ENCODE measurements at places on chromosomes 16 and 17.

DNA sequence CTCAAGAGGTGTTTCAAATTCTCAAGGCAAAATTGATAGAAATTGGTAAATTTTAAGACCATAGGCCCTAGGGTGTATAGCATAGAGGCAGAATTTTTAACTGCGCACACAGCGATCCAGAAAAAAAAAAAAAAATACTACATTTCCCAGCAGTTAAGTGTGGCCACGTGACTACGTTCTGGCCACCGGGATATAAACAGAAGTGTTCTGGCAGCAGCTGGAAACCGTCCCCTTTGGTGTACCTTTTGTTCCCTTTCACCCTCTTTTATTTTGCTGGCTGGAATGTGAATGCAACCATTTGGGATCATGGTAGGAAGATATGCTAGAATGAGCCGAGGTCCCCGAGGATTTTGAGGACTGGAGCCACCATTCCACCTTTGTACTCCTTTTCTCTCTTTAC is 52.7 kb upstream of the AKAP1 start:
- no peak for DNase-seq

- DNase-seq = no peak
These were observed 18.8 kb downstream of the RPH3AL start for GRCh38 chr17:333626-334396.

- DNase-seq = no peak
These were observed 21.5 kb upstream of the ADGRG1 start for GRCh38 chr16:57606847-57607501.

- no peak for DNase-seq
These were observed 278.9 kb upstream of the FOXF1 start for GRCh38 chr16:86231321-86231995.

GRCh38 chr16:81204798-81205680 is 33.5 kb upstream of the BCO1 start:
- no peak for DNase-seq

- no peak for DNase-seq
These were observed 22.7 kb downstream of the FAM83G start for GRCh38 chr17:18981642-18982424.

GRCh38 chr17:1820528-1821252 is 9.0 kb downstream of the SMYD4 start:
- DNase-seq = no peak

DNA sequence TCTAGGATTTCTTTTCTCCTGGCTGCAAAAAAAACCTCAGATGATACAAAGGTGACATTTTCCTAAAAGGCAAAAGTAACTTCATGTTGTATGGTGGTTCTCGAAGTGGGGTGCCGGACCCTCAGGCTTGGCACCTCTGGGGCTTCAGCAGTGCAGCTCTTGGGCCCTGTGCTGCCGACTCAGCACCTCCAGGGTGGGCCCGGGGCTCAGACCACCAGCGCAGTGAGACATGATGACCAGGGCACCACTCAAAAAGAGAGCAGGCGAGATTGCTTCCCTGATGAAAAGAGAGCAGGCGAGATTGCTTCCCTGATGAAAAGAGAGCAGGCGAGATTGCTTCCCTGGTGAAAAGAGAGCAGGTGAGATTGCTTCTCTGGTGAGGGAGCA is 98.7 kb upstream of the ZNF750 start:
- DNase-seq = no peak

DNA sequence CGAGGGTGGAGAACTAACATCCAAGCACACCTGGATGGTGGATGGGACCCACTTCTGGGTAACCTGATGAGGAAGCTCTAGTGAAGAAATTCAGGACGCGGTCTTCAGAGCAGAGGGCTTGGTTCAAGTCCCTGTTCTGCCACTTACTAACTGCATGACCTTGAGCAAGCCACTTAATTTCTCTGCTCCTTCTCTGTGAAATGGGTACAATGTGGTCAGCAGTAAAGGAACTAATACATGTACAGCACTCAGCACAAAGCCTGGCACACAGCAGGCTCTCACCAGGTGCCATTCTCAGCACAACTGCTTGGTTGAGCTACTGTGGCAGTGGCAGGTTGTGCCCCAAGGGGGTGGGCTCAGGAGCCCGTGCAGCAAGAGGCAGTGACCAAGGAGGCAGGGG is 1.9 kb upstream of the OSBPL7 start:
- no peak for DNase-seq

DNA sequence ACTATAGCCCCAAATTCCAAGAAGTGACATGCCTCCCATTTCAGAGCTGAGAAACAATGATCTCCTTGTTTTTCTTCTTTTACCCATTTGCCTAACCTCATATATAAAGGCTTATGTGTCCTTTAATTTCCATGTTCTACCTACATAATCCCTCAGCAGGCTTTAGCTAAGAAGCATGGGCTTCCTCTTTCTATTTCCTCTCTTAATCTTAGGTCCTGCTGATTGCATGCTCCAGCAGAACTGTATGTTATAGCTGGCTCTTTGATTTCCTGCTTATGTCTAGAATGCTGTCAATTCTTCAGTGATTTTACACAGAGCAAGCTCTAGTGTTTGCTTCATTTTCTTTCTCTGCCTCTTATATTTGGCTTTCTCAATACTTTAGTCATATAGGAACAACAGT is 151.7 kb upstream of the COX10 start:
- no peak for DNase-seq

DNA sequence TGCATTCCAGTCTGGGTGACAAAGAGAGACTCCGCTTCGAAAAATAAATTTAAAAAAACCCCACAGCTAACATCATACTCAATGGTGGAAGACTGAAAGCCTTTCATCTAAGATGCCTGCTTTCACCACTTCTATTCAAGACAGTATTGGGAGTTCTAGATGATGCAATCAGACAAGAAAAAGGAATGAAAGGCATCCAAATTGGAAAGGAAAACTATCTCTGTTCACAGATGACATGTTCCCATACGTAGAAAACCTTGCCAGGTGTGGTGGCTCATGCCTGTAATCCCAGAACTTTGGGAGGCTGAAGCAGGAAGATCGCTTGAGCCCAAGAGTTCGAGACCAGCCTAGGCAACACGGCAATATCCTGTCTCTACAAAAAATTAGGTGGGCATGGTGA is 31.1 kb downstream of the RANBP10 start:
- DNase-seq = no peak

DNA sequence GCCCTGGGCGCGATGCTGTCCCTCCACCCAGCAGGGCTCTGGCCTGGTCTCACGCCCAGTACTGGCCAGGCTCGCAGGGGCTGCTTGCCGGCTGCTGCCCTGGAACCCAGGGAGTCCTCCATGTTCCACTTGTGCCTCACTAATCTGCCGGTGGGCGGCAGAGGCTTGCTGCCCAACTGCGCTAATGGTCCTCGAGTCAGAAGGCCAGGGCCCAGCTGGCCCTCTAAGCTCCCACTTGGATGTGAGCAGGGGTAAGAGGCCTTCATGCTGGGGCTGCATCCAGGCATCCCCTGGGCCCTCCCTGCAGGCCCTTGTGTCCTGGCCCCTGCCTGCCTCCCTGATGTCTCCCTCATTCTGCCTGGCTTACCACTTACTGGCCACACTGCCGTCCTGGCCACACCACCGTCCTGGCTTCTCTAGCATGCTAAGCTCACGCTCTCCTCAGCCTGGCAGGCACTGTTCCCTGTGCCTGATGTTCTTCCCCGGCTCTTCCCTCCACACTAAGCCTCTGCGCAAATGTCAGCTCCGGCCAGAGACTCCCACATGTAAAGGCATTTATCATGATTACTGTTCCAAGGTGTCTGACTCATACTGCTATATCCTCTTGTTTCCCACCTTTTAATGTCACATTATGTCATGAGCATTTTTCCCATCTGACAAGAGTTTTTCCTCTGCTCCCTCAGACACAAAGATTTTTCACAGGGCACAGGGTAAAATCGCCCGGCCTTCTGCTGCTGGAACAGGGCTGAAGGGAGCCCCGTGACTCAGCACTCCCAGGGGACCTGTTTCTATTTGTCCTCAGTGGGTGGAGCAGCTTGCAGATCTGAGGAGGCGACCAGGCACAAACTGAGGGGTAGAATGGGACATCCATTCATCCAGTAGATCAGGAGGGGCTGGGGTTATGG is 15.9 kb downstream of the B9D1 start:
- DNase-seq = no peak

DNA sequence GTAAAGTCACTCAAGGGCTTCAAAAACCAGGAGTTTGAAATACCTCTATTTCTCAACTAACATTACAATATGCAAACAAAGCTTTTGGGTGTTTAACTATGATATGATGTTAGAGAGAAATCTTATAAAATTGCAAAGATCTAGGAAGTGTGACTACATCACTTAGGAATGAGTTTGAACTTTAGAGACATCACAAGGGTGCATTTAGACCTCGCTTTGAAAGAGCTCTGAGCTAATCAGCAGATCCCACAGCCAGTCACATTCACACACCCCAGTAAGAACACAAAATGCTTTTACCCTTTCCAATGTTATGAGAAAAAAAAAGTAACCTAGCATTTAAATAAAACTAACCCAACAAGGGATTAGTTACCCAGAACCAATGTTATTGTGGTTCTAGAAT is 45.2 kb downstream of the HYDIN start:
- no peak for DNase-seq

GRCh38 chr16:20614186-20615141 is 38.3 kb upstream of the ACSM2B start:
- no peak for DNase-seq

- peak; percentile 61 for DNase-seq
These were observed at the start of gene MOSMO for GRCh38 chr16:22007509-22008214. TSS of gene MOSMO (plus strand) at chr16:22008111. CDS start at chr16:22008302, 191 bp downstream.

DNA sequence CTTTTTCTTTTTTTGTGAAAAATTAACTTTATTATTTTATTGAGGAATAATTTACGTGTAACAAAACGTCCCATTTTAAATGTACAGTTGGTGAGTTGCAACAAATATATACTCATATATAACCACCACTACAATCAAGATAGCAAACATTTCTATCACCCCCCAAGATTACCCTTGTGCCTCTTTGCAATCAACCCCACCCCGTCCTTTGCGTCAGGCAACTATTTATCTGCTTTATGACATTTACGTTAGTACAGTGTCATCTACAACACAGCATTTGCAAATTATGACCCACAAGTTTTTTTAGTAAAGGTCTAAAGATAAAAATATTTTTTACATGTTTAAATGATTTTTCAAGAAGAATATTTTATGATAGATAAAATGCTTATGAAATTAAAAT is 485.6 kb upstream of the SOX9 start:
- DNase-seq = no peak

DNA sequence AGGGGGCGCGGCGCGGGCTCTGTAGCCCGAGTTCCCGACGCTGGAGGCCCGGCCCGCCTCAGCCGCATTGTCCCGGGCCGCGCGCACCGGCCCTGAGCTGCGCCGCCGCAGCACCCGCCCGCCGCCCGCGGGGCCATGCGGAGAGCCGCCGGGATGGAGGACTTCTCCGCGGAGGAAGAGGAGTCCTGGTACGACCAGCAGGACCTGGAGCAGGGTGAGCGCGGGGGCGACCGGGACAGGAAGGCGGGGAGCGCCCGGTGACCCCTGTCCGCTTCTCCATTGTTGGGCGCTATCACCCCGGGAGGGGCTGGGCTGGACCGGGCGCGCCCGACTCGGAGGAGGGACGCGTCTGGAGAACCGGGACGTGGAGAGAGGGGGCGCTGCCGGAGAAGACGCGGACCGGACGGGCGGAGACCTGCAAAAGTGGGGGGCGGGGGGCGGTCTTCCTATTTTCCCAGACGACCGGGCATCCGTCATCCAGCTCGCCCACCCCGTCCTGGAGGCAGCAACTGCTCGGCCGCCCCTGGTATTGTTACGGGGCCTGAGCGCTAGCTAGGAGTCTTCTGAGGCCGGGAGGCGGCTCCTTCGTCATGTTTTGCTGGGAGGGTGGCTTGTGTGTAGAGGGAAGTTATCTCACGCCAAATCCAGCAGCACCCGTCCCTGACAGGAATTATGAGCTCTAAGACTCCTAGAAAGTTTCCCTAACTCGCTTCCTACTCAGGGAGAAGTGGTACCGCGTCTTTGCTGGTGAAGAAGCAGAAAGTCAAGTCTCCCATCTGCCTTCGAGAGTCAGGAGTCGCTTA is 678 bp downstream of the CDR2L start:
- DNase-seq = no peak

- no peak for DNase-seq
These were observed 15.8 kb downstream of the CLEC10A start for GRCh38 chr17:7064261-7064660.

DNA sequence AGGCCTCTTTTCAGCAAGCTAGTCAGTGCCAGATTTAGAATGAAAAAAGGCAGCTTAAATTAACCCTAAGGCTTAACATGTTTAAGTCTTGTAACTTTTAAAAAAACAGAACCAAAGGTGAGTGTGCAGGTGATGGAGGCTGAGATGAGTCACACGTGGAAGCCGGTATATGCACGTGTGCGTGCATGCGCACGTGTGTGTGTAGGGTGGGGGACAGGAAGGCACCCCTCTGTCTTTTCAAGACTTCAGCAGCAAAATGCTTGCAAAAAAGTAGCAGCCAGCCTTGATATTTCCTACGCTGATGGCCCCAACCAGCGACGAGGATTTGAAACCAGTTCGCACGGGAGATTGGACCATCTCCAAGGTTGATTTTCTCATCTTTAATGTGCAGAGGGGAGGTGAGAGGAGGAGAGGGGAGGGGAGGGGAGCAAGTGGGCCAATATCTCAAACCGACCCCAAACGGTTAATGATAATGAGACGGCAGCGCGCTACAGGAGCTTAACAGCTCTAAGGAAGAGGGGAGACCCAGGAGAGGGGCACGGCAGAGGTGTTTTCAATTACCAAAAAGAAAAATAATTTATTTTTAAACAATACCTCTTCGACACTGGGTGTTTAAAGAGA is 154.7 kb downstream of the ZNF423 start:
- DNase-seq = no peak

- no peak for DNase-seq
These were observed 482 bp upstream of the SLC16A3 start for GRCh38 chr17:82228278-82228841.

DNA sequence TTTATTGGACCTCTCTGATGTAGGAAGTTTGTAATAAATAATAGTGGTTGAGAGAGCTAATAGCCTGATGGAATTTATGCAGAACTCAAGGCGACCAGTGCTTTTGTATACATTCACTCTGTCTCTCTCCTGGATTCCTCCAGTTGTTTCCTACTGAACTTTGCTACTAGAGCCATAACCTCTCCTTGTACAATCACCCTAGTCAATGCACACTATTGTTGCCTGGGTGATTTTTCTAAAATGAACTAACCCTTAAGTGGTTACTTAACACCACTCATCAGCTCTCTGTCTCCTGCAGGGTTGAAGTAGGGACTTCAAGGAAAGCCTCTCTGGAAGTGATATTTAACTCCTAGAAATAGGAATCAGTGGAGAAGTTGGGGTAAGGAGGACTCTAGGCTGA is 9.7 kb downstream of the PHKB start:
- no peak for DNase-seq

DNA sequence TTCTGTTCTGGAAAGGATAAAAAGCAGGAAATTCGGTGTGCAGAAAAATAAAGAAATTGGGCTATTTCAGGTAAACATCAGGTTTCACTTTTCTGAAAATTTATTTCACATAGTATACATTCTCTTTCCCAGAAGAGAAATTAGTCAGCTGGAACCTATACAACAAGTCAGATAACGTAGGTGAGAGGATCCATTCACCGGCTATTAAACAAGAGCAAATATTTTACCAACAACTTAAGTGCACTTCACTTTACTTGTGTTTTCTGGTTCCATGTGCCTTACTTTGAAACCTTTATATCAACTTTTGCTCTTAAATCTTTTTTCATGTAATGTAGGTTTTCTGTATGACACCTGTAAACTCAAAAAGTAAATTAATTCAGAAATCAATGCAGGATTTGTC is 839.7 kb downstream of the CDH11 start:
- DNase-seq = no peak

- no peak for DNase-seq
These were observed 12.8 kb downstream of the TSPOAP1 start for GRCh38 chr17:58315750-58316149.

GRCh38 chr16:79929260-79929965 is 328.9 kb upstream of the MAF start:
- no peak for DNase-seq

Measured in activated T-helper 1 cell treated with anti-CD3 and anti-CD28 coated beads, Interleukin-2, amount 50 U/mL, for 16 hours (primary cell).